Smooth muscle cell of the brain vasculature (primary cell): ENCODE measurements at places on chromosomes 11 and 22.

DNA sequence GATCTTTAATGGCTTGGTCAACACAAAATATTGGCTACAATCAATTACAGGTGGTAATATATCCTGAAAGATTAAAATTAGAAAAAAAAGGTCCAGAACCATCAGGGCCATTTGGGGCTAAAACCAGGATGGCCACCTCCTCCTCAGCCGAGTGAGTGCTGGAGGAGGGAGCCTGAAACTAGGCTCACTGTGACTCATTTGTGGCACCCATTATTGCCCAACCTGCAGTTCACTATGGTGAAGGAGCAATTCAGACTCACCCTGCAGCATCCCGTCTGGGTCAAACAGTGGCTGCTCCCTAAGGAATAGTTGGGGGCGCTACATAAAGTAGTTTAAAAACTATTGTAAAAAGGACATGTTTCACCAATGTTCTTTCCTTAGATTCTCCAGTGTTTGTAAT lies 60.7 kb downstream of the GLYATL1 start:
- no peak for DNase-seq

DNA sequence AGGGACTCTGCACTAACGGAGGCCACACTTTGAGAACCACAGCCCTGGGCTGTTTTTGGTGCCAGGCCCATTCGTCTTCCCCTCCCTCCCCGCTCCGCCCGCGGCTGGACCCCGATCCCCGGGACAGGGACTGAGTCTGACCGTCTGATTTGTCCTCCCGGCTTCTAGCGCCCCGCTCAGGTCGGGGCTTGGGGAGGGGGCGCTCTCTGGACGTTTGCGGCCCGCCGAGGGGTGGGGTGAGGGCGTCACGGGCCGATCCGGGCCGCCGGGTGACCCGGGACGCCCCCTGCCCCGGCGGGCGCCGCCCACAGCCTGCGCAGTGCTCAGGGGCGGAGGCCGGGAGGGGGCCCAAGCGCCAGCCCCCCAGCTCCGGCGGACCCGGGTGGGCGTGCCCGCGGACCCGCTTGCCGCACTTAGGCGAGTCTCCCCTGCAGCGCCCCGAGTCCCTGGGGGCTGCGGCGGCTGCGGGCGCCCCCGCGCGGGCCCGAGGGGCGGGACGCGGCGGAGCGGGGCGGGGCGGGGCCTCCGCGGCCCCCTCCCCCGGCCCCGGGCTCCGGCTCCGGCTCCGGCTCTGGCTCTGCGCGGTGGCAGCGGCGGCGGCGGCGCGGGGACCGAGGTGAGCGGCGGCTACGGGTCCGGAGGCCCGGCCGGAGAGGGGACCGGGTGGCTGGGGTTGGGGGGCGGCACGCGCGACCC lies 33.7 kb upstream of the PRR5 start:
- no peak for DNase-seq

GRCh38 chr22:17434856-17435255 lies 65.6 kb downstream of the CECR2 start:
- DNase-seq = no peak

DNA sequence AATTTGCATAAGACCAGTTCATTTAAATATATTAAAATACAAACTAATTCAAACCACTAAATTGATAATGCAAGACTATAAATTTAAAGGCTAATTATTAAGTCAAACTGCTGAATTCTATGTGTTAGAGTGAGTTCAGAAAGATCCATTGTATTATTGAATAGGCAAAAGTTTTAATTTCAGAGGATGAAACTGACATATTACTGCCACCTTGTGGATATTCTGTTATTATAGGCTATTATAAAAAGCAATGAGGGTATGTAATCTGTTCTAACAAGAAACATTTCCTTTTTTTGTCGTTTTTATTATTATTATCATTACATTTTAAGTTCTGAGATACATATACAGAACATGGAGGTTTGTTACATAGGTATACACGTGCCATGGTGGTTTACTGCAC lies 20.9 kb upstream of the NAALAD2 start:
- DNase-seq = no peak

DNA sequence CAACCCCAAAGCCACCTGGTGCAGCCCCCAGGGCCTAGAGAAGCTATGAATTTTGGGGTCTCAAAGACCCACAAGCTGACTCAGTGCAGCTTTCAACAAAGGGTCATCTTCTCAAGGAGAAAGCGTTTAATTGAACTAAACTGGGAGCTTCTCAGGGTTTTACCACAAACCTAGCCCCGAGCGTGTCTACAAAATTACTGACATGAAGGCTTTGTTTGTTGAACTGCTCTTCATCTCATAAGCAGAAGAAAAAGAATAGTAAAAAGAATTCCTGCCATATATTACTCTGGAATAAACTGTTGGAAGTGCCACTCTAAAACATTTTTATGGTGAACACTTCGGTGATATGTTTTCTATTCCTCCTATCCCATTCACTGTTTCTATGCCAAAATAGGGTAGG lies 50.8 kb upstream of the INCENP start:
- no peak for DNase-seq

DNA sequence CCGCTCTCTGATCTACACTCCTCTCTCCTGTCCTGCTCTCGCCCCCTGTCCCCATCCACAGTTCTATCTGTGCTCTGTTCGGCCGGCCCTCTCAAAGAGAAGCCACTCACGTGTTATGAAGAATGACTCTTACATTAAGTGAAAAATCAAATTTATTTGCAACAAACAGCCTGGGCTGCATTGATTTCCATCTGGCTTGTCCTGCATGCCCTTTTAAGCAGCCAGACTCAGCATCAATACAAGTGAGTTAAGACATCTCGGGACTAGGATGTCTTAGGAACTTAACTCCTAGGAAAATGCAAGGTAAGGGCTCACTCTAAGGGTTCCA lies 373.5 kb downstream of the TENM4 start:
- DNase-seq = no peak

- no peak for DNase-seq
Measured at GRCh38 chr22:43200555-43200954, 13.6 kb upstream of the TTLL12 start.

DNA sequence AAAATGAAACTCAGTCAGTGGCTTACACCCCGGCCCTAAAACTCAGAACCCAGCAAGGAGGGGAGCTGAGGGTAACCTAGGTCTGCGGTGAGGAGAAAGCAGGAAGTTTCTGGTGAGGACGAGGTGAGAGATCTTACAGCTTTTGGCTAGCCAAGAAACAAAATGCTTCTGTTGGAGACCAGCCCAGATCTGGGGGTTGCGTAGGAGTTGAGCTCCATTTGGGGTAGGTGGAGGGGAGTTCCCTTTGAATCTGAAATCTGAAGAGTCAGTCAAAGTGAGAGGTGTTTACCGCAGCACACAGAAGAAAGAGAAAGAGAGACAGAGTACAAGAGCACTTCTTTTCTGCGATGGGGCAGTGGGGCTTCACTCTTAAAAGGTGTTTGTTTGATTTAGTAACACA lies 29.6 kb downstream of the EHF start:
- DNase-seq = no peak

GRCh38 chr11:132037956-132038355 lies 667.5 kb downstream of the NTM start:
- DNase-seq = no peak

DNA sequence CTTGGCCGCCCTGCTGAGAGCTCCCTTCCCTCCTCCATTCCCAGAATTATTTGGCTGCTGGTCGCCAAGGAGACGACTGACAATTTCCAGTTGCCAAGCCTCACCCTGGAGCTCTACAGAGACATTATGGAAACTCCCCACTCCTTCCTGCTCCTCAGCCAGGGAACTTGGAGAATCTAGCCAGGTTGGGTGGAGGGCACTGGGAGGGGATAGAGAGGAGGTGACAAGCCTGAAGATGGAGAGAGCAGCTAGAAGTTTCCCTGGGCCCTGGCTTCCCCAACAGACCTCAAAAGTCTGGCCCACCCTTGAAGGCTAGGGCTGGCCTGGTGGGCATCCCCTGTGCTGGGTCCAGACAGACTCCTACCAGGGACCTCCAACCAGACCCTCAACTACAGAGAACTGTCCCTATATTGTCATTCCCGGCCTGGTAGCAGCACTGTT lies 6.7 kb upstream of the VSIG10L2 start:
- no peak for DNase-seq

GRCh38 chr11:16587670-16588069 lies 150.8 kb upstream of the C11orf58 start:
- DNase-seq = no peak

DNA sequence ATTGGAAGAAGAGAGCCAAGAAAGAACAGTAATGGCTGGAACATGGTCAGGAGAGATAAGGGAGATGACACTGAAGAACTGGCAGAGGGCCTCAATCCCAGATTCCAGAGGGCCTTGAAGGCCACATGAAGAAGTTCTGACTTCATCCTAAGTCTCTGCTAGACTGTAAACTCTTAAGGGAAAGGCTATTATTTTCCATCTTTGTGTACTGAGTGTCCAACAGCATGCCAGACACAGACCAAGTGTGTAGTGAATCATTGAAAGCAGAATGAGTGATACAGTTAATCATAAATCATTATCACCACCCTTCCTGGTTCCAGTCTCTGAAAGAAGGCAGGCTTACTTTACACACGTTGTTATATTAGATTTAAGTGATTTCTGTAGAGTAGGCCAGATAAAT lies 185.3 kb upstream of the C11orf87 start:
- DNase-seq = no peak

DNA sequence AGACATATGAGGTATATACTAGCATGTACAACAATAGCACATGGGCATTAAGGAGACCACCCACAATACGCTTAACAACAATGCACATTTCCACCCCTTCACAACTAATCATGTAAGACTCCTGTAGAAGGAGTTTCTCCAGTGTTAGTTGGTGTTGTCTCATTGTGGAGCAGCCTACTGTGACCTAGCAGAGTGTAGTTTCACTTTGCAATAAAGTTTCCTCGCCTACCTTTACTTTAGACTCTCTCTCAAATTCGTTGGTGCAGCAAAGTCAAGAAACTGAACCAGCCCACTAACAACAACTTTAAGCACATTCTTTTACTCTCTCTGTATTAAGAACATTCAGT lies 863.6 kb downstream of the FAM181B start:
- DNase-seq = no peak

- DNase-seq = no peak
Measured at GRCh38 chr11:13016415-13016814, 7.3 kb downstream of the RASSF10 start.

DNA sequence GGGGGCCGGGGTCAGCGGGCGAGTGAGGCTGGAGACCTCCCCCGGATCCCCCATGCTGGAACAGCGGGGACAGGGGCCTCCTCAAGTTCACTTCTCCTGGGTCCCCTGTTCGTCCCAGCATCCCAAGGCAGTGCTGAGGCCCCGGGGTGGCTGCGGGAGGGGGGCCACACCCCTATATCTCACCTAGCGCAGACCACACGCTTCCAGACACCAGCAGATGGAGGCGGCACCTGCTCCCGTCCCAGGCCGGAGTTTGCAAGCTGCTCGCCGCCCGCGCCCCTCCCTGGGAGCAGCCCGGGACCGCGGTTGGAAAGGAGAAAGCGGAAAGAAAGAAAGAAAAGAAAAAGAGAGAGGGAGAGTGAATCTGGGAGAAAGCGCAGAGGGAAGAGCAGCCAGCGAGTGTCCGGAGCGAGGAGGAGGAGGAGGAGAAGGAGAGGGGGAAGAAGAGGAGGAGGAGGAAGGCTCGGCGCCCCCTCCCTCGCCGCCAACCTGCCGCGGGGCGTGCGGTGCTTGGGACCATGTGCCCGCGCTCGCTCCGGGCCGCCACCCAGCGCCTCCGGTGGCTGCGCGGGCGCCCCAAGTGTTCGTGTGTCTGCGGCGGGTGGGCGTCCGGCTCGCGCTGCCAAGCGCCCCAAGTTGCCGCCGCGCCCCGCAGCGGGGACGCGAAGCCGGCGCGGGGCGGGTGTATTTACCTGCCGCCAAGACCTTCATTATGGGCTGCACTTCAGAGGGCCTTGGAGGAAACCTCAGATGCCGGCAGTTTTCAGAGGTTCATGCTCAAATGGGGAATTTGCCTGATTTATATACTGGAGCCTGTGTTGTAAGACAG lies at the start of gene LIF:
Gene LIF, minus strand, starts transcription at position 775 of the 829 bp plus-strand sequence. Its CDS starts 64 bp downstream, at position 711.
- DNase-seq = no peak

- DNase-seq = peak; percentile 36
Measured at GRCh38 chr11:83257761-83258168, 28.4 kb downstream of the CCDC90B start.

GRCh38 chr11:8766988-8767374 lies 84.4 kb downstream of the RPL27A start:
- no peak for DNase-seq

- DNase-seq = no peak
Measured at GRCh38 chr11:74926304-74927030, 22.4 kb downstream of the XRRA1 start.

DNA sequence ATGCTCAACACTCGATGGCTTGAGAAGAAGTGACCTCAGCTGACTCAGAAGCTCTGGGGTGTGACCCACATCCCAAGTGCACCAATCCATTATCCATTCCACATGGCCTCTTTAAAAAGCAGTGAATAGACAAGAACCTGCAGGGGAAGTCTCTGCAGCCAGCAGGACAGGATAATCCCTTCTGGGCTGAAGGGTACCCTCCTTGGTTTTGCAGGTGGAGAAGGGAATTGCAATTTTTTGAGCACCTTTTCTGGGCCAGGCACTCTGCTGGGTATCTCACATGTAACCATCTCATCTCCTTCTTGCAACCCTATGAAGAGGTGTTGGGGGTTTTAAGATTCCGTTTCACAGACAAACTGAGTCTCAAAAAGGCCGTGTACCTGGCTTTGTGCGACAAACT lies 76.6 kb downstream of the MYO18B start:
- no peak for DNase-seq

DNA sequence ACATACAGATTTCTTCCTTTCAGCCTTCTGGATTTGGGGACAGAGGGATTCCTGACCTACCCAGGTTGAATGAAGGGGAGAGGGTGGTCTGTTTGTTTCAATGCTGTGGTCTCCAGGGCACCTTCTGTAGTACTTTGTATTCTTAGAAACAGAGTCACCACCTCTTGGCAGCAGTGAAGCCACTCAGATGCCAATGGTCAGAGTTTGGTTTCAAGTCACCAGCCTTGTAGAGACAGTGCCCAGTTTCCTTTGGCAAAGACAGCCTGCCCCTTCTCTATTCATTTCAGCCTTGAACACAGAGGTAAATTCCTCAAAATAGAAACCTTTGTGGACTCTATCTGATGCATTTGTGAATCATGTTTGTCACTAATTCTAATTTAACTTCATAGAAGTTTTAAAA lies 111.7 kb upstream of the RASSF10 start:
- DNase-seq = no peak

DNA sequence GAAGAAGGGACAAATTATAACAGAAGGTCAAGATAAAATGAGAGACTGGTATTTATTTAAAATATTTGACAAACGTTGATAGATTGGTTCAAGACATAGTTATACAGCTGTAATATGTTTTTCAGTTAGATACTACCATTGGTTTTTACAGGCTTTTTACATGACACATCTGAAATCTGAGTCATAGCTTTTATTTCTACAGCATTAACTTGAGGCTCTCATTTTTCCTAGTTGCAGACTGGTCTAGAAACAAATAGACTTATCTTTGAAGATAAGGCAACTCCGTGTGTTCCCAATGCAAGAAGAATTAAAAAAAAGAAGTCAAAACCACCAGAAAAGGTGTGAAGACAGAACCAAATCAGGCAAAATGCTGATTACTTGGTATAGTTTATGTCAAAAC lies 31.3 kb downstream of the CEP57 start:
- DNase-seq = no peak

DNA sequence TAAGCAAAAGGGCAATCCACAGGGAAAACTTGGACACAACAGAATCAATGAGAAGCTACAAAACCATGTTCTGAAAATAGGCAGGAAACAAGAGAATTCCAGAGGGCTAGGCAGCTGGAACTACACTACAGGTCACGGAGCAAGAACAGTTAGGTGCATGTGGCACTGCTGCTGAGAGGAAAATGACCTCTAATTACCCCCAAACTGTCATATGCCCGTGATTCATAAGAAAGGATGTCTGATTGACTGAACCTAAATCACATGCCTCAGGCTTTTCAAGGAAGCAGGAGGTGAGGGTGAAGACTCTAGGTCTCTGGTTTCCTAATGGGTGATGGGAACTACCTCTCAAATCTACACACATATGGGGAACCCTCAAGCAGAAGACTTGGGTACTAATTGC lies 17.9 kb upstream of the RRAS2 start:
- DNase-seq = no peak
